NCI-H2171 (cell line): ENCODE measurements at places on chromosomes 7 and 10.

GRCh38 chr10:73232887-73233286 is 14.2 kb downstream of the DNAJC9 start:
- no peak for DNase-seq

GRCh38 chr10:123585477-123586445 is 80.4 kb upstream of the GPR26 start:
- no peak for DNase-seq

GRCh38 chr7:70700941-70701425 is 431.0 kb upstream of the GALNT17 start:
- no peak for DNase-seq

GRCh38 chr10:114252883-114253282 is 13.8 kb downstream of the VWA2 start:
- DNase-seq = no peak

GRCh38 chr10:59289853-59290252 is 72.5 kb downstream of the FAM13C start:
- no peak for DNase-seq
